Stimulated activated naive B cell treated with anti-CD40 and anti-IgM and Interleukin-4, amounts not matched to agents 10 μg/mL and 1 μg/mL and 100 μg/mL, for 72 hours (primary cell): ENCODE measurements at places on chromosomes 16 and 17.
A peak's percentile ranks its signal among the peaks of the same experiment; 100 is the strongest.

DNA sequence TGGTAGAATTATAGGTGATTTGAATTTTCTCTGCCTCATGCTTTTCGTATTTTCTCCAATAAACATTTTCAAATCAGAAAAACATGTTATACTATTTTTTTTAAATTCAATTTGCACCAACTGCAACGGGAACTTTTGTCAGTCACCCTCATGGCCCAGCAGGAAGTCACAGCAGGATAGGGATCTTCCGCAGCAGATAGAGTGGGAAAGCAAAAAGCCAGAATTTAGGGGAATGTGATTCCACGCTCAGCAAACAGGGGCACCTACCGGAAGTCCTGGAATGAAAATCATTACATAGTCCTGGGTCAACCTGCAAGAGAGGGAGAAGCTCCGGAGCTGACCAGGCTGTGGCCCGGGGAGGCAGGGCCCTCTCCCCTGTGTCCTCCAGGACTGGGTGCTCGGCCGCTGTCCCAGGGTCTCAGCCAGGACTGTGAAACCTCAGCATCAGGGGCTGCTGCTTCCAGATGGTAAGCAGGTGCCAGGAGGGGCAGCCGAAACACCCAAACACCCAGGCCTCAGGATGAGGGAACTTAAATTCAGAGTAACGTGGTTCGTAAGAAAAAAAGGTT is 3.9 kb downstream of the SLC47A2 start:
- DNase-seq = no peak
- H3K36me3 ChIP-seq = no peaks in the 10 kb centered on the region
- H3K27me3 ChIP-seq = no peaks in the 10 kb centered on the region
- no peak overlapping the region for H3K27ac ChIP-seq
- H3K4me3 ChIP-seq = no peak overlapping the region
- H3K4me1 ChIP-seq = no peaks in the 10 kb centered on the region

GRCh38 chr17:50218771-50219315 is 17.4 kb upstream of the COL1A1 start:
- no peak for DNase-seq
- H3K27me3 ChIP-seq = peaks cover 13% of the 10 kb centered on the region
- H3K4me3 ChIP-seq = no peak overlapping the region
- H3K36me3 ChIP-seq = no peaks in the 10 kb centered on the region

DNA sequence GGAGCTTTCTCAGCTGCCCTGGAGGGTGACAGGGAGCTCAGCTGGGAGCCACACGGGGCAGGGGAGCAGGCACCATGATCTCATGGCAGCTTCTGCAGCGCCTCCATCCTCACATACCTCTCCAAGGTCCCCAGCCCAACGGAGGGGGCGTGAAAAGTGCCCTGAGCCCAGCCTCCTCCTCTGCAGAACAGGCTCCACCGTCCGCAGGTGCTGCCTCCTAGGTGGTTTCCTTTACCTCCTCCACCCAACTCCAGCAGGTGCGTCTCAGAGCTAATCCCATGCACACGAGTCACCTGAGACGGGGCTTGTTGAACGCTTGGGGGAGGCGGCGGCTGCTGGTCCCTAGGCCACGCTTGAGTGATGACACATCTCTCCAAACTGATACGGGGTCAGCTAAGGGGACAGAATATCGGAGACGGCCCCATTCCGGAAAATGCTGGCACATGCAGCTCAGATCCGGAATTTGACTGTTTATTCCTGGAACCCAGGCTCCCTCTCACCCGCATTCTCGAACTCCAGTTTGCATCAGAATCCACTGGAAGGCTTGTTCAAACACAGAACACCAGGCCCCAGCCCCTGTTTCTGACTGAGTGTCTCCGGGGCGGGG is 387 bp upstream of the SLC38A8 start:
- no peak overlapping the region for H3K27ac ChIP-seq
- DNase-seq = no peak
- no peaks in the 10 kb centered on the region for H3K4me1 ChIP-seq

DNA sequence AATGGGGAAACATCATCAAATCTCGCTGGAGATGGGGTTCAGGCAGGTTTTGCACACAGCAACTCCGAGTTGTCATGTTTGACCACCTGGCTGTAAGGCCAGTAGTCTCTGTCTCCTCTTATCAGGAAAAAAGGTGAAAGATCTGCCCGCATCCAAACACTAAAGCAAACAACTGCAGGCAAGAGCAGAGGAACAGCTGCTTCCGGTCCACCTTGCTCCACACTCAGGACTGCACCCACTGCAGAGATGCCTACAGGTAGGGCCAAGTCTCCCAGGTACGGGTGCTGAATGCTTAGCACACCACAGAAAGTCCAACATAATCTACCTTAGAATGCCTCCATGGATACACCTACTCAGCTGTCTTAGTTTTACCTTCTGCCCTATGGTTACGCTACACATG is 7.3 kb downstream of the TEX2 start:
- H3K36me3 ChIP-seq = peaks cover 10% of the 10 kb centered on the region
- H3K27me3 ChIP-seq = no peaks in the 10 kb centered on the region
- DNase-seq = no peak
- H3K4me3 ChIP-seq = no peak overlapping the region

DNA sequence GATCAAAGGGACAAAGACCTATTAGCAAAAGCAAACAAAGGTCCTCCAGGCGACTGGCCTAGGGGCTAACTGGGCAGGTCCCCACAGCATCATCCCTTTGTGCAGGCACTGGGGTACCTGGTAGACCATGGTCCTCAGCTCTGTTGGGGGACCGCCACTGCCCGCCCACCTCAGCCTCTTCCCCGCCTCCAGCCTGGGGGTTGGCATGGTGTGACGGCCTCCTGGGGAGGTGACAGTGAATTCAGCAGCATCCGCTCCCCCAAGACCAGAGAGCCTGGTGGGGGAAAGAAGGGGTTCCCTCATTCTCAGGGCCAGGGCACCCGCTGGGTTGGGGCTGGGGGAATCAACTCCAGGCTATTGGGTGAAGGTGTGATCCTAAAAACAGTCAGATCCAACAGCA is 38.7 kb upstream of the DNAH9 start:
- no peak overlapping the region for H3K27ac ChIP-seq
- H3K27me3 ChIP-seq = no peaks in the 10 kb centered on the region
- H3K4me1 ChIP-seq = no peaks in the 10 kb centered on the region
- no peak for DNase-seq
- H3K4me3 ChIP-seq = no peak overlapping the region
- no peaks in the 10 kb centered on the region for H3K36me3 ChIP-seq

- H3K27ac ChIP-seq = peak overlapping the region; percentile 89
- H3K4me1 ChIP-seq = peaks cover 31% of the 10 kb centered on the region
- peaks cover 5% of the 10 kb centered on the region for H3K36me3 ChIP-seq
- no peaks in the 10 kb centered on the region for H3K27me3 ChIP-seq
Observed at GRCh38 chr16:15055141-15056053, 477 bp downstream of the NTAN1 start.

DNA sequence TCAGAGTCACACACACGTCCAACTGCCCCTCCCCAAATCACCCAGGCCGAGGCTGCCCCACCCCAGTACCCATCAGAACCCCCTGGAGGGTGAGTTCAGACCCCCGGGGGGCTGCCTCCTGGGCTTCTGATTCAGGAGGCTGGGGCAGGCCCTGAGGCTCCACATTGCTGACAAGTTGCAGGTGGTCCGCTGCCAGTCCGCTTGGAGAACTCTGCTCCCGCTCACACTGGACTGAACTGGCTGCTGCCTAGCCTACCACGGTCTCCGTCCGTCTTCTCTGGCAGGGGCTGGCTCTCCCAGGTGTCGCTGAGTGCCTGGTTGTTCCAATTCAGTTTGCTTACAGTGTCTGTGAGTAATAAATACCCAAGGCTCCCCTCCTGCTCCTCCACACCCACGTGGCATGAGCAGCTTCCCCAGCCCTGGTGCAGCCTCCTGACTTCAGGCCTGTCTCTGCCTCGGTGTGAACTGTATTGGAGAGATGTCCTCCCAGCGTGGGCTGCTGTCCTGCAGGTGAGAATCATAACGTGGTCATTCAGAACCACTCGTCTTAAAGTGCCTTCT is 163.4 kb downstream of the LAT start:
- H3K4me1 ChIP-seq = peaks cover 28% of the 10 kb centered on the region
- no peak overlapping the region for H3K27ac ChIP-seq
- no peaks in the 10 kb centered on the region for H3K27me3 ChIP-seq
- no peak for DNase-seq

DNA sequence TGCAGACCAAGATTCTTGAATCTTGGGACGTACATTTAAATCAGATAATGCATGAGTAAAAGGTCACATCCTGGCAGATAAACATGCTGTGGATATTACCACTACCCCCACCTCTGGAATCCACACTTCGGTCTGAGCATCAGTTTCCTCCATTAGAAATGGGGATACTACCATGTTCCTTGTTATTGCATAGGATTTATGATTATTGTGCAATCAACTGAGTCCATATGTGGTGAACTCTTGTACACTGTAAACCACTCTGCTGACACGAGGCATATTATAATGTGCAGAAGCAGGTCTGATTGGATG is 108.7 kb downstream of the VAT1L start:
- no peak for DNase-seq
- no peak overlapping the region for H3K4me3 ChIP-seq
- H3K4me1 ChIP-seq = no peaks in the 10 kb centered on the region
- peaks cover 5% of the 10 kb centered on the region for H3K27me3 ChIP-seq
- H3K36me3 ChIP-seq = no peaks in the 10 kb centered on the region
- no peak overlapping the region for H3K27ac ChIP-seq

GRCh38 chr16:69709456-69710084 is 16.8 kb downstream of the NQO1 start:
- H3K27me3 ChIP-seq = no peaks in the 10 kb centered on the region
- no peak for DNase-seq
- no peak overlapping the region for H3K4me3 ChIP-seq
- H3K4me1 ChIP-seq = no peaks in the 10 kb centered on the region
- H3K27ac ChIP-seq = no peak overlapping the region

DNA sequence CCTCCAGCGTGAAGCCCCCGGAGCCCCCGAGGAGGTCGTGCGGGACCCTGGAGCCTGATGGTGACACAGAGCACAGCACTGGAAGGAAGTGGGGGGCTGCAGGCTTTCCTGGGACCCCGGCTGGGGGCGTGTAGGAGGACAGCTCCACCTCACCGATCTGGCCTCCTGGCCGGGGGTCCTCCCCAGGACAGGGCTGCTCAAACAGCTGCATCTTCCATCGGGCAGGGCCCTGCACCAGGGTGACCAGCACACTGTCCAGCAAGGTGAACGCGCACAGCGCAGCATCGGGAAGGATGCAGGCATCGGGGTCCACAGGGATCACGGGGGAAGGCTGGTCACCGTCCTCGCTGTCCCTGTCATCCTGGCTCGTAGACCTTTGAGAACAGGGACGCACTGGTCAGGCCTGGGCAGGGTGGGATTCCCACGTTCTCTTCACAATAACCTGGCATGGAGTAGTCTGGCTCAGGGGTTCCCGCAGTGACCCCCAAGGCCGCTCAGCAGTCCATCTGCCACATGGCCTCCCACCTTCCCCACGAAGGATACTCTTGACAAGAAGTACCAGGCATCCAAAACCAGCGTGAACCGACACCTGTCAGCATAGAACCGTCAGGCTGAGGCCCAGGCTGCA is 1.2 kb downstream of the FAAP100 start:
- no peak for DNase-seq
- no peak overlapping the region for H3K27ac ChIP-seq
- H3K4me1 ChIP-seq = peaks cover 35% of the 10 kb centered on the region
- H3K4me3 ChIP-seq = peak overlapping the region; percentile 98
- H3K36me3 ChIP-seq = peaks cover 33% of the 10 kb centered on the region
- H3K27me3 ChIP-seq = no peaks in the 10 kb centered on the region

- no peak overlapping the region for H3K4me3 ChIP-seq
- H3K36me3 ChIP-seq = no peaks in the 10 kb centered on the region
- H3K4me1 ChIP-seq = no peaks in the 10 kb centered on the region
- H3K27me3 ChIP-seq = peaks cover 53% of the 10 kb centered on the region
- no peak overlapping the region for H3K27ac ChIP-seq
Observed at GRCh38 chr17:50064253-50065001, 8.5 kb downstream of the ITGA3 start.

DNA sequence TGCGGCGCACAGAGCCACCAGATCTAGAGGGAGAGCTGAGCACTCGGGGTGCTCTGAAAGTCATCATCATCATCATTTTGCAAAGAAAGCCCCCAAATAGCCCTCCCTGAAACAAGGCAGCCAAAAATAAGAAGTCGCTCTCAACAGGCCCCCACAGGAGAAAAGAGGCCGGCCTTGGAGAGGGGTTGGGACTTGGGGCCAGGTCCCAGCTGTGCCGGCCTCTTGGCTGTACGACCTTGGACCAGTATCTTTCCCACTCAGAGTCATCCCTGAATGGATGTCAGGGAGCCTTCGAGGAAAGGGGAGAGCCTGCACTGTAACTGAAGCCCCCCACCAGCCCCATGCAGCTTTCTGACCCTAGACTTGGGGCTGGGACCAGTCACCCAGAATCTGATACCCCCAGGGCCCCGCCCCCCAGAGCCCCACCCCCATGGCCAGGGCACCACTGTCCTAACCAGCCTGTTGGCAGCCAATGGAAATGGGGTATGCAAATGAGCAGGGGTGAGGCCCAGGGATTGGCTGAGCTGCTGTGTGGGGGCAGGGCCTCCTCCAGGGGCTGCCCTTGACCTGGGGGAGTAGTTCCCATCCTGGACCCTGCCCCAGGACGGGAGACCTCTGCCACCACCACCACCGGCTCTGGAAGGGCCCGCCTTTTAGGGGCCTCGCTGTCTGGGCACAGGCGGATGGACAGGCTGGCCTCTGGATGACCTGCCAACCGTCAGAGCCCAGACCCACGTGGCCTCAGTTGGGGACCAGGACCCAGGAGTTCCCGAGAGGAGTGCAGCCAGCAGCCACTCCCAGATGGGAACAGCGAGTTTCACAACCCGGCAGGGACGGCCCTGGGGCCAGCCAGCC is 15.4 kb downstream of the ZFPM1 start:
- no peaks in the 10 kb centered on the region for H3K27me3 ChIP-seq
- no peak for DNase-seq
- H3K4me1 ChIP-seq = peaks cover 74% of the 10 kb centered on the region
- peaks cover 3% of the 10 kb centered on the region for H3K36me3 ChIP-seq
- H3K4me3 ChIP-seq = no peak overlapping the region

DNA sequence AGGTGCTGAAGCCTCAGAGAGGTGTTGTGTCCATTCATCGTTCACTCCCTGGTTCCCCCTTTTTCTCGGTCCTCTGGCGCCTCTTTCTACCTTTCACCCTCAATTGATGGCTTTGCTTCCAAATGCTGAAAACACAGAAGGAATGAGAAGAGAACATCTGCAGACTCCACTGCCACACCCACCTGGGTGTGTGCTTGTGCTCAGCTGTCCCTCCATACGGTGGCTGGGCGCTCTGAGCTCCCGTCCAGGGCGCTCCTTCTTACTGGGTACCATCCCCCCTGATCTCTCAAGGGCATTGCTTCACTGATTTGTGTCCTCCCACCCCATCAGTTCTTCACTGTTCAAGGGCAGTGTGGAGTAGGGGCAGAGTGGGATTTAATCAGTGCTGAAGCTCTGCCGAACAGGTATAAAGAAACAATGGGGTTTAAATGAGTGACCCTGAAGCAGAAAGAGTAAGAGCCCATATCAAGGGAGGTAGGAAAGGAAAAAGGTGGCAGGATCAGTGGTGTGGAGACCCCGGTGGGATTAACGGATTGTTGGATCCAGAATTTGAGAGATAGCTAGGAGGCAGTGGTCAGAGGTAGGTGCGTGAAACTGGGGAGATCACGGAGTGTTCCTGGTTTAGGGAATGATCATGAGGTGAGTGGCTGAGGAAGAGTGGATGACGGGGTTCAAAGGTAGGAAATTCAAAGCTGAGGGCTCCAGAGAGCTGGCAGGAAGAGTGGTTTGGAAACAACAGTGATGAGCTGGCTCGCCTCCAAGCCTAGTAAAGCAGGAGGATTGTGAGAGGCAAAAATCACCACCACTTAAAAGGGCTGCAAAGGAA is 40.8 kb downstream of the MRTFB start:
- H3K36me3 ChIP-seq = peaks cover 5% of the 10 kb centered on the region
- H3K4me3 ChIP-seq = no peak overlapping the region
- peaks cover 38% of the 10 kb centered on the region for H3K4me1 ChIP-seq
- no peak for DNase-seq
- H3K27ac ChIP-seq = peak overlapping the region; percentile 33

GRCh38 chr17:10767232-10767631 is 36.7 kb downstream of the TMEM238L start:
- DNase-seq = no peak
- no peak overlapping the region for H3K4me3 ChIP-seq
- H3K4me1 ChIP-seq = no peaks in the 10 kb centered on the region
- H3K27ac ChIP-seq = no peak overlapping the region
- H3K36me3 ChIP-seq = peaks cover 16% of the 10 kb centered on the region
